AG08395 (cell line): ENCODE measurements at places on chromosomes 7 and 10.

DNA sequence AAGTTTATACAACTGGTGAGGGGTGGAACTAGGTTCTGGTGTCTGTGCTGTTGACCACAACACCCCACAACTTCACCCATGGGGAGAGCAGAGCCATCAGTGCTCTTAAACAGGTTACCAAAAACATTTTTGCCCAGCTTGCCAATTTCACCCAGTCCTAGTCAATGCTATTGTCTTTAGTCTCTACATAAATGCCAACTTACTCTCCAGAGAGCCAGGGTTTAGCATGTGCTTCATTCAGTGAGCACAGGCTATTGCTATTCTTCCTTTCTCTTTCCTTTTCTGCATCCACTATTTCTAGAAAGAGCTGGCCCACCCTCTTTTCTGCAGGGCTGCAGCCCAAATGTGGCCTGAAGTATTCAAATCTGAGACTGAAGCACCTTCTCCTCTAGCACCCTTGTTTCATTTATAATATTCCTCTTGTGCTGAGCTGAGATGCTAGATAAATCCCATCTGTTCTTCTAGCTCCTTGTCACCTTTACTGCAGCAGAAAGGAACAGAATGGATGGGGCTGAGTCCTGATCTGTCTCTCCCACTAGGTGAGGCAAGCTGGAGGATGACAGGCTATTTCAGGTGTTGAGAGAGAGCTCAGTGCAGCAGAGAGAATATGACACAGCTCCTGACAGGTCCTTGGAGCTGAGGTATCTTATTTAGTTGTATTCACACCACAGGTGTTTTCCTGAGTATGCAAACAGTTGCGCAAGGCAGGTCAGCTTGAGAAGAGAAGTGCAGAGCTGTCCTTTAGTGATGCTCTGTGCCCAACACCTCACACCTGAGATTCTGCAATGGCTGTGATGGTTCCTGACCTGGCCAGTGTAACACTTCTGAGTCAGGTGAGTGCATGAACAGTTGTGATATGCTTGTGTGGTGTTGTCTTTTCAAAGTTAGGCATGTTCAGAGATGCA, 819.2 kb downstream of the CCSER2 start:
- DNase-seq, result no peak

DNA sequence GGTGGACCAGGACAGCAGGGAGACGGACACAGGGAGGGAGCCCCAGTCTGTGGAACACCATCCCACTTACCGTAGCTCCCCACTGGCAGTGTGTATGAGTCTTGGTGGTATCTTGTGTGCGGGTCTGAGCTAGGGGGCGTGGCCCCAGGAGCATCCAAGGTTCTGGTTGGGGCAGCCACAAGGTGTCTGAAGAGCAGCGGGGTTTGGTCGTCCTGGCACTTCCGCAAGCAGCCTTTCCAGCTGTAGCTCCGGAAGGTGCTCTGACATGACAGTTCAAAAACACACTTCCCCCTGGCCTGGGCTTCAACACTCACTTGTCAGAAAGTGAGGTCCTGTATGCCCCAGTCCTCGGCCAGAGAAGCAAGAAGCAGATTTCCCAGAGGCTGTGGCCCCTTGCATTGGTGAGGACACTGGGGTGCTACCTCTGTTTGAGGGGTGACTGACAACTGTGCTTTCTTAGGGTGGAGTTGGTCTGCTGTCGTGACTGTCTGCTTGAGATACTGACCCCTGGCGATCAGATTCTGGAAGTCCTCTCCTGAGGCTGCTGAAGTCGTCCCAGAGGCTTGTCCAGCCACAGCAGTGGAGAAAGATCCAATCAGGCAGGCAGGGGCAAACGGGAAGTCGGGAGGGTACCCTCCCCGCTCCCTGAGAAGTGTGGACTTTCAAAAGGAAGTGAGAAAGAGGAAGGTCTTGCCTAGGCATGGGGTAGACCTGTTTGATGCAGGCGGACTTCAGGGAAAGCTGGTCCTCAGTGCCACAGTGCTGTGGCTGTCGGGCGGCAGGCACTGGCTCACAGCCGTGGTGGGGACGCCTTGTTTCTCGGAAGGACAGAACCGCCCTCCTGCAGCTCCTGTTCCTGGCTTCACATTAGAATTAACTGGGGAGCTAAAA, 51.4 kb upstream of the PFKFB3 start:
- DNase-seq, result peak; percentile 57

DNA sequence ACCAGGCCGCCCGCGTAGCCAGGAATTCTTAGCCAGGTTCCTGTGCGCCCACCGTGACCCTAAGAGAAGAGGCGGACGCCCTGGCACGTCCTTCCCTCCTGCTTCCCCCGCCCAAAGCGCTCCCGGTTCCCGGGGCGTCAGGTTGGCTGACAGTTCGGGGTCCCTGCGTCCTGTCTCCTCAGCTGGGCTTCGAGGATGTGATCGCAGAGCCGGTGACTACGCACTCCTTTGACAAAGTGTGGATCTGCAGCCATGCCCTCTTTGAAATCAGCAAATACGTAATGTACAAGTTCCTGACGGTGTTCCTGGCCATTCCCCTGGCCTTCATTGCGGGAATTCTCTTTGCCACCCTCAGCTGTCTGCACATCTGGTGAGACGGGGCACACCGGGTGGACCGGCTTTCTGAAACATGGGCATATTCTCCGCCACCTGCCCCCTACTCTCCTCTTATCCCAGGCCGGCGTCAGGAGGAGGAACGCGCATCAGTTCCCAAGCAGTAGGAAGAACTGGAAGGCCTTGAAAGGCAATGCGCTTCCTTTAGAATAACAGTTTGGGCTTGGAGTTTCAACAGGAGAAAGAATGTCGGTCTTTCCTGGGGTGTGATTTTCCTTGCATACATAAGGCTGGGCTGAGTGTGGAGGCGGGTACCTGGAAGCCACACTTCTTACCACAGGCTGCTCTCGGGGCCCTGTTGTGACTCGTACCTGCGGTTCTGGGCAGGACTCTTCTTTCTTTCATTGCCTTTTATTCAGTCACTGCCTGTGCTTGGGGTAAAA, 728 bp downstream of the CAV2 start:
- peak; percentile 41 for DNase-seq

DNA sequence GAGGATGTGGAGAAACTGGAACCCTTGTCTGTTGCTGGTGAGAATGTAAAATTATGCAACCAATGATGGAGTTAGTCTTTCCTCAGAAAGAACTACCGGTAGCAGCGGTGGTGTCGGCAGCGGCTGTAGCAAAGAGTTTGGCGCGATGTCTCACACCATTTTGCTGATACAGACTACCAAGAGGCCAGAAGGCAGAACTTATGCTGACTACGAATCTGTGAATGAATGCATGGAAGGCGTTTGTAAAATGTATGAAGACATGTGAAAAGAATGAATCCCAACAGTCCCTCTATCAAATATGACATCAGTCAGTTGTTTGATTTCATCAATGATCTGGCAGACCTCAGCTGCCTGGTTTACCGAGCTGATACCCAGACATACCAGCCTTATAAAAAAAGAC, 10.6 kb downstream of the CLEC2L start:
- DNase-seq, result no peak

- no peak for DNase-seq
Measured at GRCh38 chr7:78206769-78207168, 408.2 kb downstream of the PHTF2 start.

DNA sequence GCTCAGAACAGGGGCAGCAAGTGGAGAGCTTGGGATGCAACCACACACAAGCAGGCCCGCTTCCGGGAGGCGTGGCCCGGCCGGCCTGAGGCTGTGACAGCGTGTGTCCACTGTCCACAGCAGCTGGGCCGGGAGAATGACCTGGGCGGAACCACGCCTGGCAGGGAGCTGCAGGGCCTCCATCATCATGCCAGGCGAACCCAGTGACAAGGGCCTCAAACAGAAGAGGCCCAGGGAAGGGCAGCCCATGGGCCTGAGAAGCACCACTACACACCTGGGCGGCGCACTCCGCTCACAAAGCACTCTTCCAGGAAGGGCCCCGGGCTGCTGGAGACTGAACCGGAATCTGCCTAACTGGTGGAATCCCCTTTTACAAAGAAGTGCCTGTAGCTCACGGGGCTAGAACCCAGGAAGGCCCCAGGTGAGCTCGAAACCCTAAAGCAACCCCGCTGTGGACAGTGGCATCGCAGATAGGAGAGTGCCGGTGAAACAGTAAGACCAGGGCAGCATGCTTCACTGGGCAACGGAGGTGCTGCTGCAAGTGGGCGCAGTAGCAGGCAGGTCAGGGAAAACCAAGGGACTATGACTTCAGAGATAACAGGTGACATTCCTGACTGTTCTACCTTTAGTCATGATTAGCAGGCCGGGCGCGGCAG, 66.0 kb downstream of the MAD1L1 start:
- DNase-seq, result no peak

- DNase-seq, result no peak
Measured at GRCh38 chr10:86967481-86967941, 771 bp upstream of the ADIRF start.
